ENCODE measurements at places on chromosomes 2 and 18. TPM values are rescaled to one million over a fixed set of nuclear protein-coding genes. Genes with fewer than 3 reads are reported as not detected.

DNA sequence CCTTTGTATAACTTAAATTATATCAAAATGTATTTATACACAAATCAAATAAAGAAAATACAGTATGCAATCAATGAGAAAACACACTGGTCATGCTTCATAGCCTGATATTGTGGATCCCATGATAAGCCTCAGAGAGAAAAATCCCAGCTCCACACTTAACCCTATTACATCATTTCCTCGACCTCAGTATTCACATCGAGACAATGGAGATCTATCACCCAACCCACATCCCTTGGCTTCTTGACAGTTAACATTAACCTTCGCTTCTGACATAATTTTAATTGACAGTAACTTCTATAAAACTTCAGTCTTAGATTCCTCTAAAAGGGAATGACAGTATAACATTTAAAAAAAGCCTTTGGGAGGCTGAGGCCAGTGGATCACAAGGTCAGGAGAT, 11.6 kb downstream of the TMX3 start:
- no peaks in the 10 kb centered on the region for H3K4me1 ChIP-seq
- peaks cover 28% of the 10 kb centered on the region for H3K36me3 ChIP-seq
- H3K27me3 ChIP-seq = no peaks in the 10 kb centered on the region
- H3K4me3 ChIP-seq = no peak overlapping the region
- H3K27ac ChIP-seq = no peak overlapping the region

The HJURP gene
- not detected for total RNA-seq

DNA sequence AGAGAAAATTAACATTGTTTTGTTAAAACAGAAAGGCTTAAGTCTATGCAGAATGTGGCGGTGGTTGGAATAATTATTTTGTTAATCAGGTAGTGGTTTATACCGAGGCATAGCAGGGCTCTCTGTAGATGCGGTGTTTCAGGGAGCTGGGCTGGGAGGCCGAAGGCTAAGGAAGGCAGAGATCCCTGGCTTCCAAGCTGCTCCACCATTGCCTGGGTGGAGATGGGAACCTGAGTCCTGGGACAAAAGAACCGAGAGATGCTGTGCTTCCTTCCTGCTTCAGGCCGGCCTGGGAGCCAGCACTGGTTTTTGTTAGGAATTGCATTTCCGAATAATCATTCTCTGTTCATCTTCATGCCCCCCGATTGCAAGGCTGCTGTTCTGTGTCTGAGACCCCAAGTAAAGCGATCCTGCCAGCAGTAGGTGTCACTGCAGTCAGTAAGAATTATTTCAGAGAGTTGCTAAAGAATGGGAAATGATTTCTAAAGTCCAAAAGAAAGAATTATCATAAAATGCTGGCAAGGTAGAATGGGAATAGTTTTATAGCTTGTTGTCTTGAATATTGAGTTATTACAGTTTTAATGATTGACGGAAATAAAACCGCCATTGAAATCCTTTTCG, 824.9 kb downstream of the GALR1 start:
- H3K4me1 ChIP-seq = no peaks in the 10 kb centered on the region
- no peaks in the 10 kb centered on the region for H3K27me3 ChIP-seq
- no peaks in the 10 kb centered on the region for H3K36me3 ChIP-seq
- DNase-seq = no peak

- DNase-seq = no peak
- H3K4me3 ChIP-seq = no peak overlapping the region
- no peaks in the 10 kb centered on the region for H3K36me3 ChIP-seq
- no peaks in the 10 kb centered on the region for H3K27me3 ChIP-seq
Observed at GRCh38 chr2:176555781-176556180, 286.5 kb downstream of the MTX2 start.

The RTP5 gene
- total RNA-seq = not detected

- H3K4me3 ChIP-seq = no peak overlapping the region
- H3K4me1 ChIP-seq = no peaks in the 10 kb centered on the region
- peak; percentile 14 for DNase-seq
- no peaks in the 10 kb centered on the region for H3K36me3 ChIP-seq
- no peaks in the 10 kb centered on the region for H3K27me3 ChIP-seq
- H3K27ac ChIP-seq = no peak overlapping the region
Observed at GRCh38 chr2:240622531-240623235, 2.6 kb upstream of the GPR35 start.

GRCh38 chr2:188477564-188478103, 186.0 kb downstream of the GULP1 start:
- no peak for DNase-seq
- no peaks in the 10 kb centered on the region for H3K36me3 ChIP-seq
- H3K4me1 ChIP-seq = no peaks in the 10 kb centered on the region
- H3K27ac ChIP-seq = no peak overlapping the region
- H3K27me3 ChIP-seq = no peaks in the 10 kb centered on the region
- no peak overlapping the region for H3K4me3 ChIP-seq

GRCh38 chr2:181573140-181573736, 83.7 kb downstream of the CERKL start:
- no peak for DNase-seq
- H3K4me1 ChIP-seq = no peaks in the 10 kb centered on the region
- no peak overlapping the region for H3K27ac ChIP-seq
- peaks cover 2% of the 10 kb centered on the region for H3K27me3 ChIP-seq
- H3K36me3 ChIP-seq = no peaks in the 10 kb centered on the region

The GAL3ST2 gene
- total RNA-seq = not detected

The SMIM21 gene
- not detected for total RNA-seq

The KIF5C gene
- total RNA-seq = 0.47 TPM

GRCh38 chr18:46374850-46375249, 270.7 kb downstream of the HAUS1 start:
- no peaks in the 10 kb centered on the region for H3K4me1 ChIP-seq
- no peaks in the 10 kb centered on the region for H3K27me3 ChIP-seq
- DNase-seq = no peak
- no peak overlapping the region for H3K27ac ChIP-seq
- H3K36me3 ChIP-seq = no peaks in the 10 kb centered on the region

The RESP18 gene
- not detected for total RNA-seq

DNA sequence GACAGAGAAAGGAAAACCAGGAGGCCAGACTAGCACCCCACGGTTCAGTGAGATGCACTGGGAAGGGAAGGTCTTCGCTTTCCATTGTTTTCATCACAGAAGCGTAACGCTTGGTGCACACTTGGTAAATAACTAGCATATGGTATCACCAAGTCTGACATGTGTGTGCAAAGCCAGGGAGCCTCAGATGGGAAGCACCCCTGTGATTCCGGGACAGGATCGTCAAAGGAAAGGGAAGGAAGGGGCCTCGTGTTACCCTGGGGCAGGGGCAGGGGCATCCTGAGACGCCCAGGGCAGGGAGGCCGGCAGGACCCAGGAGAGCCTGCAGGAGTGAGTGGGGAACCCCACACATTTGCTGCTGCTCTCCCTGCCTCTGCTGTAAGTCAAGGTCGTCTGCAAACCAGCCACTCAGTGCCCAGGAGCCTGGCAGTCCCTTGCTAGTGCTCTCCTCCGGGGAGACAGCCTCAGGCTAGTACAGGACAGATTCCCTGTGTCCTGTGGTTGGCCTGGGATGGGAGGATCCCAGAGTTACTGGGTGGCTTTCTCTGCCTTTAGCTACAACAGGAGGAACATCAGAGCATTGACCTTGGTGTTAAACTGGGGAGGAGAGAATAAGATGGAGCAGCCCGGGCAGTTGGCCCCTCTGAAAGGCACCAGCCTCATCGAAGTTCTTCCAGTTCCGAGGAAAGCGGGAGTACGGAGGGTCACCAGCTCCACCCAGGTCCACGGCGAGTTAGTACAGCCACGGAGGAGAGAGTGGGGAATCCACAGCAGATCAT, 192.5 kb downstream of the NDUFA10 start:
- H3K4me3 ChIP-seq = no peak overlapping the region
- H3K27me3 ChIP-seq = no peaks in the 10 kb centered on the region
- no peaks in the 10 kb centered on the region for H3K4me1 ChIP-seq
- H3K36me3 ChIP-seq = no peaks in the 10 kb centered on the region
- DNase-seq = peak; percentile 24

The TACR1 gene
- 0.13 TPM for total RNA-seq

- H3K27me3 ChIP-seq = no peaks in the 10 kb centered on the region
- H3K4me3 ChIP-seq = no peak overlapping the region
- H3K27ac ChIP-seq = no peak overlapping the region
- DNase-seq = no peak
- H3K36me3 ChIP-seq = no peaks in the 10 kb centered on the region
- H3K4me1 ChIP-seq = no peaks in the 10 kb centered on the region
Observed at GRCh38 chr2:125330133-125330532, 1305.0 kb downstream of the CNTNAP5 start.

DNA sequence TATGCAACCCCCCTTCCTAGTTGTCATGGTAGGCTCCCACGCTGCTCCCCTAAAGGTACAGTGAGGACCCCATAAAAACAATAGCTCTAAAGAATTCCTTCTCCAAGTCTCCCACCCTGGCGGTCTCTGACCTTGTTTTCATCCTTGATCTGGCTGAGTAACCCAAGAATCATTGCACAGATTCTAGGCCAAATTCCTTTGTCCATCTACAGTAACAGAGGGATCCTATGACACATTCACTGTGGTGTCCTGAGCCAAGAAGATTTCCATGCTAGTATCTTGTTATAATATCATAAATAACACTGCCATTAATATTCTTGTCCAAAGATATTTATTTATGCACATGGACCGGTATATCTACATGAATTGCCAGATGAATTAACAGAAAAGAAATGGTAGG, 240.2 kb downstream of the CYP26B1 start:
- no peaks in the 10 kb centered on the region for H3K27me3 ChIP-seq
- H3K4me1 ChIP-seq = no peaks in the 10 kb centered on the region
- H3K36me3 ChIP-seq = no peaks in the 10 kb centered on the region
- DNase-seq = no peak
- no peak overlapping the region for H3K4me3 ChIP-seq

- H3K27ac ChIP-seq = no peak overlapping the region
- H3K27me3 ChIP-seq = no peaks in the 10 kb centered on the region
- H3K4me3 ChIP-seq = no peak overlapping the region
- H3K4me1 ChIP-seq = no peaks in the 10 kb centered on the region
- H3K36me3 ChIP-seq = no peaks in the 10 kb centered on the region
Observed at GRCh38 chr2:25544445-25544844, 128.9 kb downstream of the DTNB start.

DNA sequence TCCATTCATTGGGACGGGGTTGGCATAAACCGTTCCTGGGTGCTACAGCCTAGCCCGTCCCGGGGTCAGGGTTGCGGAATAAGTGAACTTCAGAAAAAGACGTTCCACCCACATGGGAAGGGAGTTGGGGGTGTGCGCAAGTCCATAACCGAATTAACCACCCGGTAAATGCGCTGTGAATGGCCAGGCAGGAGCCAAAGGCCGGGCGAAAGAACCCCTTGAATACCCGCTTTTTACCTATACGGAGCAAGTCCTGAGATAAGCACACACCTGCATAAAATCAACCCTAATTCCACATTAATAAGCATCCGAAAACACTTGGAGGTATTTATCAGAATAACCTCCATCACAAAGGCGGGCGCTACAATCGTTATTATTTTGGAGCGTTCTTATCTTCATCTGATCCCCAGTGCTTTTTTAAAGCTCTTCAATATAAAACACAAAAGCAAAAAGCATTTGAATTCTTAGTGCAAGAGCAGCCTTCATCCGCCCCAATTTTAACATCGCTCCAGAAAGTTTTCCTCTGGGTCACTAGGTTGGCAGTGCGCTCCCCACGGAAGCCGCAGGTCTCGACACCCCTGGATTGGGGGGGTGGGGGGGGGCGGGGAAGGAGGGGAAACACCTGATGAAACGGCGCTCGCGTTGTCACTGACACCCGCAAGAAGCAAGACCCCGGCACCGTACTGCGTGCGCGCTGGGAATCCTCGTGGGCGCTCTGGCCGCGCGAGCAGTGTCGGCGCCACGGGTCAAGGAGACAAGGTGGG, 1.2 kb downstream of the SATB2 start:
- peak overlapping the region; percentile 91 for H3K4me3 ChIP-seq
- no peak for DNase-seq
- H3K4me1 ChIP-seq = peaks cover 14% of the 10 kb centered on the region
- no peak overlapping the region for H3K27ac ChIP-seq

DNA sequence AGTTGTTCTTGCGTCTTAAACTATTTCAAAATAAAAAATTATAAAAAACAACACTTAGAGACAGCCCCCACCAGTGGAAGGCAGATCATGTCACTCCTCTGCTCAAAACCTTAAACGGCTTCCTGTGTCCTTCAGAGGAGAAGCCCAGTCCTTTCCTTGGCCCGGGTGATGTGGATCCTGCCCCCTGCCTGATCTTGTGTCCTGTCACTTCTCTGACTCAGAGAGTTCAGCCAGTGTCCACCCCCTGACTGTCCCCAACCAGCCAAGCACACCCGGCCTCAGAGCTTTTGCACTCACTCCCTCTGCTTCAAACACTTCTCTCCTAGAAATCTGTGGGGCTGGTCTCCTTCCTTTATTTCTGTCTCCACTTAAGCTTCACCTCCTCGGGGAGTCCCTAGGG, 35.4 kb downstream of the TOGARAM2 start:
- no peaks in the 10 kb centered on the region for H3K27me3 ChIP-seq
- no peaks in the 10 kb centered on the region for H3K36me3 ChIP-seq
- peaks cover 53% of the 10 kb centered on the region for H3K4me1 ChIP-seq
- peak overlapping the region; percentile 87 for H3K27ac ChIP-seq

- peak overlapping the region; percentile 7 for H3K27ac ChIP-seq
- no peaks in the 10 kb centered on the region for H3K36me3 ChIP-seq
Observed at GRCh38 chr18:25234322-25234639, 117.7 kb downstream of the ZNF521 start.

- H3K4me1 ChIP-seq = peaks cover 6% of the 10 kb centered on the region
- H3K4me3 ChIP-seq = peak overlapping the region; percentile 66
- H3K27me3 ChIP-seq = peaks cover 12% of the 10 kb centered on the region
Observed at GRCh38 chr2:159903443-159904126, 105.6 kb upstream of the CD302 start.

DNA sequence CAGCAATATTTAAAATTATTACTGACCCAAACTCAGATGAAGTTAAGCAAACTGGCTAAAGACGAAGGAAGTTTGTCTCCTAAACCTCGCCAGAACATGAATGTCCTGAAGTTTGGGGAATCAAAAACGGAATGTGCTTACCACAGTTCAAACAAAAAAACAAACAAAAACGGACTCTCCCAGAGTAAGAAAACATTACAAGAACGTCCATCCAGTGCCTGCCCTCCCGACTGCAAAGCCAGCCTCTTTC, 1.1 kb downstream of the KANSL1L start:
- peaks cover 45% of the 10 kb centered on the region for H3K4me1 ChIP-seq
- peak overlapping the region; percentile 86 for H3K4me3 ChIP-seq
- no peaks in the 10 kb centered on the region for H3K27me3 ChIP-seq
- no peak for DNase-seq
- peak overlapping the region; percentile 99 for H3K27ac ChIP-seq
- H3K36me3 ChIP-seq = no peaks in the 10 kb centered on the region

- H3K4me3 ChIP-seq = peak overlapping the region; percentile 61
- H3K27ac ChIP-seq = no peak overlapping the region
- DNase-seq = peak; percentile 82
- H3K36me3 ChIP-seq = no peaks in the 10 kb centered on the region
- peaks cover 4% of the 10 kb centered on the region for H3K4me1 ChIP-seq
Observed at GRCh38 chr18:76620321-76621170, 125.5 kb upstream of the ZNF516 start.

DNA sequence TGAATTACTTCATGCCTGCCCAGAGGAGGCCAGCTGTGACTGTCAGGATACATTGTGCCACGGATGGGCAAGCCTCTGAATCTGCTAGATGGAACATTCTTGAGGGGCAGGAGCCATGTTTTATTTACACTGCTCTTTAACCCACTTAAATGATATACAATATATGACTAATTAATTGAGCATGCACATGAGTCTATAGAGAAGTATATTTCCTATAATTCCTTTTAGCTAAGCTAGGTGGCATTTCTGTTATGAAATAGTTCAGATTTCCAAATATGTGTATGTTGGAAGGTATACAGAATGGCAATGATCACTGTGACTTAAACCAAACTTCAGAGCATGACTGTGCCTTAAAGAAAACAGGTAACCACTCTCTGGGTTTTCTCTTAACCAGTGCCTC, 131.7 kb downstream of the RAB3GAP1 start:
- no peak overlapping the region for H3K4me3 ChIP-seq
- no peak overlapping the region for H3K27ac ChIP-seq
- DNase-seq = no peak
- no peaks in the 10 kb centered on the region for H3K4me1 ChIP-seq
- no peaks in the 10 kb centered on the region for H3K27me3 ChIP-seq

The PLA2R1 gene
- total RNA-seq = 0.59 TPM

Data from psoas muscle (tissue), 8 donors.